ENCODE measurements at places on chromosomes 1 and 21.

GRCh38 chr21:31347435-31348032 is 3.5 kb upstream of the TIAM1 start:
- no peak for DNase-seq

DNA sequence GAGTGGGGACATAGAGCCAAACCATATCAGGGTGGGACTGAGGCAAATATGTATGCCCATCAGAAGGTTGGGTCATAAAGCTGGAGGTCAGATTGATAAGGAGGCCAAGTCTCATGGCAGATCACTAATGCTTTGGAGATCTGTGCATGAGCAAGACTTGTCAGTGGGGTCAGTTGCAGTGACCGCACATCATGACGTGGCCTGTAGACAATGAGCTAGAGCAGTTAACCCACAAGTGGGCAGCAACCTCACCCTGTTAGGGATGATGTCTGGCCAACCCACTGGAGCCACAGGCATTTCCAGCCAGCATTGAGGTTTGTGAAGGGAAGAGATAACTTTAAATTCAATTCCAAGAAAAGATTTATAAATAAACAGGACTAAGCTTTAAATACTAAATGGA is 66.7 kb downstream of the XCL1 start:
- DNase-seq: no peak

DNA sequence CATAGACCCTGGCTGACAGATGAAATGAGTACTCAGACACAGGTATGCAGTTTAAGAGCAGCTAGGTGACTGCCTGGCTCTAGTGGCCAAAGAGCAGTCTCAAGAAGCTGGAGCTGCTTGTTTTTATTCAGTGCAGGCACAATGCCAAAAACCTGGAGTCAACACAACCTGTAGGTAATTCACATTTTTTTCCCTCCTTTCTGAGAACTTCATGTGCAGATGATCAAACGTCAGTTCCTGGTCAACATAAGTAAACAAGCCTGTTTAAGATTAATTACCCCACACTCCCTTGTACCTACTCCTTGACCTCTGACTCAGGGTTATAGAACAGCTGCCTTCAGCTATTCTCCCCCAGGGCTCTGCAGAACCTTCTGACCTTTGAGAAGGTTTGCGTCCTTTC is 17.3 kb upstream of the ACADM start:
- DNase-seq: no peak

GRCh38 chr1:64955097-64956009 is 11.0 kb downstream of the JAK1 start:
- no peak for DNase-seq

- DNase-seq: no peak
These were observed 8.2 kb upstream of the LEMD1 start for GRCh38 chr1:205429762-205430695.

- no peak for DNase-seq
These were observed 255.9 kb upstream of the KIAA0040 start for GRCh38 chr1:175448467-175448866.

- no peak for DNase-seq
These were observed 144.9 kb upstream of the HOOK1 start for GRCh38 chr1:59669752-59670312.

GRCh38 chr1:112522621-112523020 is 13.9 kb downstream of the WNT2B start:
- no peak for DNase-seq

- DNase-seq: no peak
These were observed 166.3 kb downstream of the TRIM33 start for GRCh38 chr1:114344656-114345055.

DNA sequence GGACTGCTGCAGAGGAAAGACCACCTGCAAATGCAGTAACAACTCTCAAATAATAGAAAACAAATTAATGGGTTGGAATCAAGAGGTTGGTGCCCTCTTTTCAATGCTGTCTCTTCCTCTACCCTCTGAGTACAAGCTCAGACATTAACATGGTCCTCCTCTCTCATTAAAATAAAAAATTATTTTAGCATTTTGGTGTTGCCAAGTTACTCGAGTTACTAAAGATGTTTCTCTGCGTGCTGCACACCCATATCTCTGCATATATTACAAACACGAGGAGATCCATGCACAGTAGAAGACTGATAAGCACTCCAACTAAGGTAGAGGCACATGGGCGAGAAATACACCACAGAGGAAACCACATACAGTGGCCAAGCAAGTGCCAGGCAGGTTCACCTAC is 21.5 kb downstream of the SIPA1L2 start:
- no peak for DNase-seq

DNA sequence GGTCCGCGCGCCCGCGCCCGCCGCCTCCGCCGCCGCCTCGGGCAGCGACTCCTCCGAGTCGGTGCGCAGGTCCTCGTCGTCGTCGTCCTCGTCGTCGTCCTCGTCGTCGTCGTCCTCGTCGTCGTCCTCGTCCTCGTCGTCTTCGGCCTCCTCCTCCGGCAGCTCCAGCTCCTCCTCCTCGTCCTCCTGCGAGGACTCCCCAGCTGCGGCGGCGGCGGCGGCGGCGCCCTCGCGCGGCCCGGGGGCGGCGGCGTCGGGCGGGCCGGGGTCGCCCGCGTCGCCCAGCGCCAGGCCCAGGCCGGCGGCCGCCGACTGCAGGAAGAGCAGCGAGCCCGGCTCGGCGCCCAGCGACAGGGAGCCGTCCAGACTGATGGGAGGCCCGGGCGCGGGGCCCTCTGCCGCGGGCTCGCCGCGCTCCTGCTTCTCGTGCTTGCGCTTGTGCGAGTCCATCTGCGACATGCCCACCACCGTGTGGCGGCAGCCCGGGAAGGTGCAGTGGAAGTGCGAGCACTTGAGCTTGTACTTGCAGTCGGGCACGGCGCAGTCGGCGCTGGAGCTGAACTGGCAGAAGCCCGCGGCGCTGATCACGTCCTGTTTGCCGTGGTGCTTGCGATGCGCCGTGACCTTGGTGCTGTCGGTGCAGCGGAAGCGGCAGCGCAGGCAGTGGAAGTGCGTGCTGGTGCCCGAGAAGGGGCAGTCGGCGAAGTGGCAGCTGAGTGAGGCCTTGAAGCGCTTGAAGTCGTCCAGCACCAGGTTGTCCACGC is 157.3 kb downstream of the CASZ1 start:
- DNase-seq: no peak

DNA sequence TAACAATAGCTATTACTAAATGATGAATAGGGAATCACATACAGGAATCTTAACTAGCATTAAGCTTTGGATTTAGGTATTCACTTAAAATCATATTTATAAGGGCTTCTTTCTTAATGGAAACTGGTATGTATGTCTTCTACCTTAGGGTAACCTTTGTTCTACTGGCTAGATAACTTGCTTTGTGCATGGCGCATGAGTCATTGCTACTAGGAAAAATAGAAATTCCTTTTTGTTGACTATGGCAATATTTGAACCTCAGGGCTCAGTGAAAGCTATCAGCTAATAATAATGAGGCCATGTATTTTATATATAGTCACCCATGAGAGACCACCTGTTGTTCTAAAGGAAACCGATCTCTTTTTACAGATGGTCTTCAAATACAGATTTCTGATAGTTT is 72.5 kb downstream of the RPS6KC1 start:
- DNase-seq: no peak

DNA sequence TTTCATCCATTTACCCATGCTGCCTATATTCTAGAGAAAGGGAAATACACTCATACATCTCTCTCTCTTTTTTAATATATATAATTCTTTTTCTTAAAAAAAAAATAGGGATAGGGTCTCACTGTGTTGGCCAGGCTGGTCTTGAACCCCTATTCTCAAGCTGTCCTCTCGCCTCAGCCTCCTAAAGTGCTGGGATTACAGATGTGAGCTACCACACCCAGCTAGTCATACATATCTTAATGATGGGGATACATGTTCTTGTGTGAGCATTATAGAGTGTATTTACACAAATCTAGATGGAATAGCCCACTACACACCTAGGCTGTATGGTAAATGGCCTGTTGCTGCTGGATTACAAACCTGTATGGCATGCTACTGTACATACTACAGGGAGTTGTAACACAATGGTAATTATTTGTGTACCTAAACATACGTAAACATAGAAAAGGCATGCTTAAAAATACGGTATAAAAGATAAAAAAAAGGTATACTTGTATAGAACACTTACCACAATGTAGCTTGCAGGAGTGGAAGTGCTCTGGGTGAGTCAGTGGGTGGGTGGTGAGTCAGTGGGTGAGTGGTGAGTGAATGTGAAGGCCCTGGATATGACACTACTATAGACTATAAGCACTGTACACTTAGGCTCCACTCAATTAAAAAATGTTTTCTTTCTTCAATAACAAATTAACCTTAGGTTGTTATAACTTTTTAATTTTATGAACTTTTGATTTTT is 72.9 kb downstream of the IVNS1ABP start:
- no peak for DNase-seq

GRCh38 chr1:6948416-6948815 is 163.2 kb downstream of the CAMTA1 start:
- DNase-seq: no peak

DNA sequence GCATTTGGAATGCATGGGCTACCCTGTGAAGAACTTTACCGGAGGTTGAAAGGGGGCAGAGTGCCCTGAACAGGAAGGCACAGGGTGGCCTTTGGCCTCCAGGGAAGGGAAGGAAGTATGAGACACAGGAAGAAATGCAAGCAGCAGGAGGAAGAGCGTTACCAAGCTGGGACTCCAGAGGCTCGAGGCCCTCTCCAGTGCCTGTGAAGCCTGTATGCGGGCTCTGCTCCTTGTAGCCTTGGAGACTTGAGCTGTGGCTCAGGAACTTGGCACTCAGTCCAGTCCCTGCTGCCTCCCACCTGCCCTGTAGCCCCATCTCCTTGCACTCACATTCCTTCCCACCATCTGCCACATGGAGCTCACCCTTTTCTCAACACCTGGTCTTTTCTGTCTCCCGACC is 33.5 kb upstream of the RNF19B start:
- no peak for DNase-seq

DNA sequence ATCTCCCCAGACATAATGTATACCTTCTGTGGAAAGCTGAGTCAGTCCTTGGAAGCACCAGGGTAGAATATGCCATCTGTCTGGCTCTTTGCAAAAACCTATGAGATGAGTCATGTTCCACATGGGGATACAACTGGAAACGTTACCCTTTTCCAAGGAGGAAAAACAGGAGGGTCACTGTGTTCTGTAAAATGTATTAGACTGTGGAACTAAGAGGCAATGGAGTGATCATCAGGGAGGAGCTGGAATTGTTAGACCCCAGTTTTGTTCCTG is 16.1 kb upstream of the PSMD4 start:
- DNase-seq: no peak

- DNase-seq: no peak
These were observed 16.5 kb upstream of the MPZL1 start for GRCh38 chr1:167705250-167705649.

- no peak for DNase-seq
These were observed 26.0 kb downstream of the FMO3 start for GRCh38 chr1:171116676-171117075.

- no peak for DNase-seq
These were observed 10.6 kb downstream of the RNF187 start for GRCh38 chr1:228497817-228498216.

GRCh38 chr1:170215072-170215885 is 69.5 kb downstream of the NTMT2 start:
- DNase-seq: no peak

GRCh38 chr1:55928576-55928975 is 650.8 kb downstream of the PLPP3 start:
- no peak for DNase-seq

DNA sequence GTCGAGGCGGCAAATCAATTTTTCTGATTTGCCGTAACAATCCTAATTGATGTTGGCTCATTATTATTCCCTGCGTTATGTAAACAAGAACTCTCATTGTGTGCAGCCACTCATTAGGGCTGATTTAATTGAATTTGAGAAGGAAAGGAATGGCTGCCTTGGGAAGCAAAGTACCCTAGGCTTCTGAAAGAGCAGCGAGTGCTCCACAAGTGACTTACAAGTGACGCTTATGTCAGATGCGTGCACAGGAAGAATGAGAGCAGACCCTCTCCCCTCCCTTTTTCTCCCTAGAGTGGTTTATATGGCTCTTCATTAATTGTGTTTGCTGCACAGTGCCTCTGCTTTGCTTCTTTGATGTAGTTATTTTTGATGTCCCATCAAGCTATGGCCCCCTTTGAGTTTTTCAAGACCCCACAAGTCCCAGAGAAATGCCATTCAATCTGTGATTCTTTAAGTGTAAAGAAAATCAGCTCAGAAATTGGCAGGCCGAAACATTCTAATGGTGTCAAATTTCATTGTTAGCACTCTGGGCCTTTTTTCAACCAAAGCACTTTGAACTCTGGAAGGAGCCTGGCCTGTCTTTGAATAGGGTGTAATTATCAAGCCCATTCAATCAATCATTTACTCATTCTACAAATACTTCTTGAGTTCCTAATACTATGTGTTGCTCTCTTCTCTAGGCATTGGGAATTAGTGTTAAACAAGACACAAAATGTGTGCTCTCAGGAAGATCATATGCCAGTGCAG is 86.8 kb upstream of the VAV3 start:
- DNase-seq: no peak

- DNase-seq: no peak
These were observed 44.1 kb upstream of the ARHGEF16 start for GRCh38 chr1:3410142-3410925.

DNA sequence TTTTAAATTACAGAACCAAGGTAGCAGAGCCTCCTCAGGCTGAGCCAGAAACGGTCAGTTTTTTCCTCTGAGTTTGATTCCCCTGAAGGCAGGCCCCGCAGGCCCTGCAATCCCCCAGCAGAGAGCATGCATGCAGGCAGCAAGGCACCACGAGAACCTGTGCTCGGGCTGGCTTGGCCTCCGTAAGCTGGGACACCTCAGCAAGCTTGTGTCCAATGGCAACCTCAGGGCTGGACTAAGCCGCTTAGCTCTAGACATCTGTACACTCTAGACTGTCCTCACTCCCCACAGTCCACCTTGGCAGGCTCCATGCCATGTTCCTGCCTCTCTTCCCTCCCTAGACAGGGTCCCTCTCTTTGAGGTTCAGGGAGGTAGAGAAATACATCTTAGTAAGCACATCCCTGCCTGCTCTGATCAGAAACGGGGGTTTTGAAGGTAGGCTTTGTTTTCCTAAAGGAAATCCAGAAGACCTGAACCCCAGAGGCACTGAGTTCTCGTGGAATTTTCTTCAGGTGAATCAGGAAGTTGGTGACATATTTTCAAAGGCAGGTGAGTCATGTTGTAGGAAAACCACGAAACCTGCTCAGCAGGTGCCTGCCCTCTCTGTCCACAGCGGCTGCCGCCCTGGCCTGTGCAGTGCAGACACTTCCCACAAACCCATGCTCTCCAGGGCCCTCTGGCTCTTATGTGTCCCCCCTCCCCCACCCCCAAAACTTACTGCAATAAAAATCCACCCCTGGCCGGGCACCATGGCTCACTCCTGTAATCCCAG is 7.0 kb downstream of the TMEM63A start:
- no peak for DNase-seq
